ENCODE measurements at places on chromosomes 4 and X. TPM values are rescaled to one million over a fixed set of nuclear protein-coding genes. Genes with fewer than 3 reads are reported as not detected.

- no peak for DNase-seq
Measured at GRCh38 chr4:99647071-99647470, 10.6 kb downstream of the C4orf54 start.

- DNase-seq: no peak
Measured at GRCh38 chr4:39504538-39504937, 22.7 kb downstream of the UGDH start.

GRCh38 chr4:38092701-38093100, 132.5 kb downstream of the PTTG2 start:
- DNase-seq: no peak

DNA sequence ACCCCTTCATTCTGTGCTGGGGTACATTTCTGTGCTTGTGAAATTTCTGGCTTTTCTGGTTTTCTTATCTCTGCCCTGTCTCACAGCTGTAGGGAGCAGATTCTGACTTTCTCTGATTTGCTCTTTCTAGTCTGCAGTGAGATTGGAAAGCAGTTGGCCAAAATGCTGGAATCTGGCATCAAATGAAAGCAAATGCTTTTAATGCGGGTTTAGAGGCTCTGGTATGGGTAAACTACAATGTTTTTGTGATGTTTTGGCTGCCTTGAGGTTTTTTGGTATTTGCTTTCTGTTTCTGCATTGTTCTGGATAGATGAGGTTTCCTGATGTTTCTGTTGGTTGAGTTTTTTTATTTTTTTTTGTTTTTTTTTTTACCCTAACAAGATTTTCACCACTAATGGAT, 23.8 kb downstream of the SMIM20 start:
- DNase-seq: no peak

DNA sequence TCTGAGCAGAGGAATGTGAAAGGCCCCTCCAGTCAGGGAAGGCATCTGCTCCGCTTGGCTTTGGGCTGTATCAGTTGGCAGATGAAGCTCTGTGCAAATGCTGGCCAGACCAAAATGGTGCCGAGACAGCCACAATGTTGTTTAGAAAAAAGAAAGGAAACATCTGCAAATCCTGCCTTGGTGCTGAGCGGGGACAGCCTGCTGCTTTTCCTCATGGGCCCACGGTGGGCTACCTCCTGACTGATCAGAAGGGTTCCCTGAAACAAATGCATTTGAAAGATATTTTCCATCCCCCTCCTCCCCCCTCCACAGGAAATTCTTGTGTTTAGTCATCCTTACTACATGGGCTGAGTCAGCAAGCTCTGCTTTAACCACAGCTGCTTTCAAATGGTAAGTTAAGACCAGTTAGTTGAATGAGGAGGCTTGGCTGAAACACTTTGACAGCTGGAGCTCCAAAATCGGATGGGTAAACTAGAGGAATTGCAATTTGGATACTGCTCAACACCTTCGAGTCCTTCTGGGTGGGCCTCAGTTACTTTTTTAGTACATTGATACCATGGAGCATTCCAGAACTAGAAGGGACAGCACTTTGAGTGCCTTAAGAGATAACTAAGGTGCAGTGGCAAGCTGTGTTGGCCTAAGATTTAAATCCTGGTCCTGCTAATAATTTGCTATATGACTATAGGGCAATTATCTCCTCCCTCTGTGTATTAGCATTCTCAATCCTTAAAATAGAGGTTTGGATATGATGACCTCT, 36.0 kb downstream of the PLAC1 start:
- no peak for DNase-seq

DNA sequence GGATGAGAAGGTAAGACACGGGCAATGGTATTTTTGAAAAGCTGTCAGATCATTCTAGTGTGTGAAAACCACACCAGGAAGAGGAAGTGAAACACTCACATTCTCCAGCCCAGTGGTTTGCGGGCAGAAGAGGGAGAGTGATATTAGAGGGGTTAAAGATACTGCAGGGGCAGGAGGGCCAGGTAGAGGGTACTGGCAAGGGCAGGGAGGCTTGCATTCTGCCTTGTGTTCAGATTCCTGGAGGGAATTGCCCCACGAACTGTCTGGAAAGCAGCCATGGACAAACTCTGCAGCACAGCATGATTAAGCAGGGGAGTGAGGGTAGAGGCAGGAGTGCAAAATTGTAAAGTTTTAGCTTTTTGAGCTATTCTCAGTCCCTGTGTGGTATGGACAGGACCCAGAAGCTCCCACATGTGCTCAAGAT, 30.9 kb downstream of the NIPAL1 start:
- no peak for DNase-seq

MAGEB1 gene
- polyA plus RNA-seq: not detected

- DNase-seq: no peak
Measured at GRCh38 chr4:82733636-82734035, 65.0 kb downstream of the SCD5 start.

GRCh38 chr4:81789158-81789557, 317.5 kb upstream of the RASGEF1B start:
- DNase-seq: no peak

DNA sequence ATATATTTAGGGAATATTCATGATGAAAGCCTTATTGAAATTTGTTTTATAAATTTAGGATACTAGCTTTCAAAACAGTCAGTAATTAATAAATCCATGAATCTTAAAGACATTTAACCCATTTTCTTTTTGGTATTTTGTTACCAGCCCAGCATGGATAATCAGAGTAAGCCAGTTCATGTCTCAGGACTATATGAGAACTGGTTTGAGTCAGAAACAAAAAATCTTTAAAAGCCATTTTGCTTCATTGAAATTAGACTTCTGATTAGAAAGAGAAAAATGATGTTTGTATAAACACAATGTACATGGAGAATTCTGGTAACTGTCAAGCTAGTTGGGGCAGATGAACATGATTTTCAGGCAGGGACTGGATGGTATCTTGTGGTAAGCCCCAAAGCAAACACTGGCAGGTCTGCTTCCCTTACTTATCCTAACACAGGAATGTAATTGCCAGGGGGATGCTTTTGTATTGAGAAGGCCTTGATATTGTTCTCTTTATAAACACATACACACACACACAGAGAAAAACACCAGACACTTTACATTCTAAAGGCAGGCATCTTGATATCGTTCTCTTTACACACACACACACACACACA, 9.4 kb downstream of the ARHGAP10 start:
- no peak for DNase-seq

DNA sequence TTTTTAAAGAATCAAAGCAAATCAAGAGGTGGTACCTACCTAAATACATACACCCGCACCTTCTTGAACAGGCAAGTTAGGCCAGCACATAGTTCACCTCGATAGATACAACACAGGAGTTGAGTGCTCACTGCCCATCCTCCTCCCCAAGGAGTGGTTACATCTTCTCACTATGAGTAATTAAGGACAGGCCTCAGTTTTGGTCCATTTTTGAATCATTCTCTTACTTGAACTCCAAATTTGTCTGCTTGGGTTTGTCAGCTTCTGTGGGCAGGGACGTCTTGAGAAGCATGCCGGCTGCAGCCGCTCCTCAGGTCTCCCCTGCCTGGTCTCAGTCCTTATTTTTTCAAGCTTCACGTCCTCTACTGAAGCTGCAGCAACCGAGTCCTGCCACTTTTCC, 190.6 kb upstream of the RBPJ start:
- no peak for DNase-seq

PARM1 gene
- polyA plus RNA-seq: 65.0 TPM

- DNase-seq: no peak
Measured at GRCh38 chrX:63930140-63930539, 145.1 kb upstream of the ARHGEF9 start.
